T-helper 17 cell (primary cell): ENCODE measurements at places on chromosomes 6 and 20. TPM values are rescaled to one million over a fixed set of nuclear protein-coding genes. Genes with fewer than 3 reads are reported as not detected.

The C6orf163 gene
- total RNA-seq = 1.8 TPM

The UBE3D gene
- 7.0 TPM for total RNA-seq

The WFDC5 gene
- total RNA-seq = not detected

The ENPP3 gene
- total RNA-seq = 0.70 TPM

The EHMT2 gene
- 46.2 TPM for total RNA-seq

The SLC17A4 gene
- total RNA-seq = not detected

- no peak for DNase-seq
Measured at GRCh38 chr6:43009124-43009523, 4.6 kb downstream of the MEA1 start.

DNA sequence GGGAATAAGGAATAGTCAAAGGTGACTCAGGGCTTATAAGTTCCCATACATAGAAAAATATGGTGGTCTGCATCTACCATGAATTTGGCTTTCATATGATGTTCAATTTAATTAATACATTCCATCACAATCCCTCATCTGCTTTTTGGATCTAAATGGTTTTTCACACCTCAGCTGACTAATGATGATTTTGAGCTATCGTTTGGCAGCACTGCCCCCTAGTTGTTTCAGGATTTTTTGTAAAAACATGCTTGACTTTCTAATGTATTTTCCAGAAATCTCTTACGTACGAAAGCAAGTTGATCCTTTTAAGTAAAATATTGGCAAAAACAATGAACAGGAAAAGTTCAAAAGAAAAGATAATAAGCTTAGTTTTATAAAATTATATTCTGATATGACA is 408.6 kb upstream of the ADGRB3 start:
- DNase-seq = no peak

- DNase-seq = peak; percentile 47
Measured at GRCh38 chr20:47663354-47664067, 121.8 kb downstream of the SULF2 start.

- no peak for DNase-seq
Measured at GRCh38 chr6:14873101-14873500, 372.8 kb upstream of the JARID2 start.

DNA sequence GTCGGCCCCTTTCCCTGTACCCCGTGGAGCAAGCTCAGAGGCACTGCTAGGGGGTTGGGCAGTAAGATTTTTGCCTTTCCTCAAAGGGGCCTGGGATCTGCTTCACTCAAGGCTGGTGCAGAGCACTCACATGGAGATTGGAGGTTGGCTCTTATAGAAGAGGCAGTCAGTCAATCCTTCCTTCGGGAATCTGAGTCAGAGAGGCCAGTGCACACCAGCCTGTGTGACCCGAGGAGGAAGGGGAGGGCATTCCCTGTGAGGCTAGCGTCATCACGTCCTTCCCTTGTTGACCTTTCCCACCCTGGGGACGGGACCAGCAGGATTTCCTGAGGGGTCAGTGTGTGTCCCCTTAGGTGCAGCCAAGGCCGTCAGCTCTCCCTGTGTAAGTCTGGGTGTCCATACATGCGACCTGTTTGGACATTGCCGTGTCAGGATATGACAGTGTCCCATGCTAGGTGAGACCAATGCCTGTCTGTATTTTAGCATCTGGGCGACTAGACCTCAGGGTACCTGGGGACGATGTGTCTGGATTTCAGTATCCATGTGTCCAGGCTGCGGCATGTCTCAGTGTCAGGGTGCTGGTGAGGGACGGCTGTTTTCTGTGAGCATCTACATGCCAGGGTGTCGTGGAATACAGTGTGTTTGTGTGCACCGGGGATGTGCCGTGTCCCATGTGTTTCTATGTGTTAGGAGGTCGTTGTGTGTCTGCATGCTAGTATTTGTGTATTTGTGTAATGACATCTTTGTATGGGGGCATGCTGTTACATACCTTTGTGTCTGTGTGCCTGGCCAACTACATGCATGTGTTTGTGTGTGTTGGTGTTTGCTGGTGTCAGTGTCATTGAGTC is 2.8 kb upstream of the ZNF512B start:
- no peak for DNase-seq

- DNase-seq = no peak
Measured at GRCh38 chr20:53873230-53873604, 197.2 kb downstream of the BCAS1 start.

DNA sequence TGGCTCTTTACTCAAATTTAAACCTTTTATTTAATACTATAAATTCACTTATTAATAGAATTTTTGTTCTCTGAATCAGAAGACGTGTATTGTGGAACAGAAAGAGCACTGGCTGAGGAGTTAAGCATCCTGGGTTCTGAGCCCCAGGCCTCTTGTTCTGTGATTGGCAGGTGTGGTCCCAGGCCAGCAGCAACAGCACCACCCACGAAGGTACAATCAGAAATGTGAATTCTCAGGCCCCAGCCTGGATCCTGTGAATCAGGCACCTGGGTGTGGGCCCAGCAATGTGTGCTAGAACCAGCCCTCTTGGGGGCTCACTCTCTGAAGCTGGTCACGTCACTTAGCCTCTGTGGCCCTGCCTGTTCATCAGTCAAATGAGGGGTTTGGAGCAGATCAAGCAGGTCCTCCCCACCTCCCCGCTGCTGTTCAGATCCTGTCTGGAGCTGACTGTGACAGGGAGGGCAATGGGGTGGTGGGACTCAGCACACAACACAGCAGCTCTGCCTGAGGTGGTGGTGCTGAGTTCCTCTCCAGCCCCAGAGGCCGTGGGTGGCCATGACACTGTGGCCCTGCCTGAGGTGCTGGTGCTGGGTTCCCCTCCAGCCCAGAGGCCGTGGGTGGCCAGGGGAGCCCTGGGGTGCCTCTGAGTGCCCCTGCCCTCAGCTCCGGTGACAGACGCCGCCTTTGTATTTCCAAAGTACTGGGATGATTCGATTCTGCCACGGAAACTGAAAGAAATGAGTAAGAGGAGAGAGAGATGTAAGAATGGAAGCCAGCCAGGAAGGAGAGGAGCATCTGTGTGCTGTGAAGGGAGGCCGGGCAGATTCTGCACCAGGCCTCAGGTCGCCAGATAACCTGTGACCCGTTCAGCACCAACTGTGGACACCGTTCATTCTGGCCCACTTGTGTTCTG is 41.6 kb upstream of the FRMD1 start:
- no peak for DNase-seq

DNA sequence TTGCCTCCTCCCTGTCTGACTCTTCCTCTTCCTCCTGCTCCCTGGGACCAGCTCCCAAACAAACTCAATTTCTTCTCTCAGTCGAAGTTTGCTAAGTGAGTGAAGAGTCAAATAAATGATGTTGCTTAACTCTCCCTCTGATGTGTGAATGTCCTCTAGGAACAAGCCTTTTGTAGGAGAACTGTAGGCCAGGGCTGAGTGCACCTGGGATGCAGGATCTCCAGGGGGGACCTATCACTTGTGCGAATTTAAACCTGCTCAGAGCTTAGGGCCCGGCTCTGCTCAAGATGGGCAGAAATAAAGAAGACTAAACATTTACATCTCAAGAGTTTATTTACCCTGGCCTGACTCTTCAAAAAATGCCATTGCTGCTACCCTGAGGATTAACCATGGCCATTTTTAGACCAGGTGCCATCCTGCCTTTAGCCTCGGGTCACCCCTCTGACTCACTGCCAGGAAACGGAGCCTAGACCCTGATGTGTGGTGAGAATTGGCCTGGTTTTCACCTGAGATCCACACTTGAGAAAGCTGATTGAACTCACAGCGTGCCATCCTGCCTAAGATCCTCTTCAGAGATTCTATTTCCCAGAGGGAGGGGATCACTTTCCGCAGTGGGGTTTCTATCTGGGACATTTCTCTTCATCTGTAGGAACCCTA is 63.6 kb upstream of the CD93 start:
- DNase-seq = no peak

DNA sequence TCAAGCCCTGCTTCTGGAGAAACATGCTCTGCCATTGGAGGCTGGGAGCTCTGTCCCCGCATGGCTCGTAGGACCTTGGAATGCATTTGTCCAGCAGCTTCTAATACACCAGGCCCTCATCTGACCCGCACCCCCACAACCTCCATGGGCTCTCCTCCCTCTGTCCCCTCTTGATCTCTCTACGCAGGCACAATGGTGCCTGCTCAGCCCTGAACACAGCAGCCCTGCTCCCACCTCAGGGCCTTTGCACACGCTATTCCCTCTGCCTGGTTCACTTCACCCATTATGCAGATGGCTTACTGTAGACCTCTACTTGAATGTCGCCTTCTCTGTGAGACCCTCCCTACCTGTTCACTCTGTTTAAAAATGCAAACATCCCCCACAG is 27.0 kb upstream of the PTGIS start:
- DNase-seq = no peak

- DNase-seq = no peak
Measured at GRCh38 chr6:150588888-150589499, 10.7 kb upstream of the PLEKHG1 start.
